Naive thymus-derived CD4-positive, alpha-beta T cell (primary cell): ENCODE measurements at places on chromosomes 5 and 9.

DNA sequence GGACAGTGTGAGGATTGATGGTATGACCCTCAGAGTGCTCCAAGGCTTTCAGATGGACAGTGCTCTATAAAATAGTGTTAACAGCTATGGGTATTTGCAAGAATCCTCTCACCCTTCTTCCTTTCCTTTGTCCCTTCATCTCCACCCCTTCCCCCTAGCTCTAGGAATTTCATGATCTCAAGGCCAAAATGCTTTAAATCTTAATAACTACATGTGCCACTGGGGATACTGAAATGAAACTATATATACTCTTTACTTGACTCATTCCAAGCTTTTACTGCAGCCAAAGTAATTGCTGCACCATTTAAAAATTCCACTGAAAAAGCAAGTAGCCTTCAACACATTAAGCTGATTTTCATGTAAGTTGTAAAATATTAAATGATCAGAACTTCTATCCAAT, 361.6 kb upstream of the SLC30A5 start:
- DNase-seq = no peak
- H3K36me3 ChIP-seq = no peaks in the 10 kb centered on the region
- H3K27me3 ChIP-seq = no peaks in the 10 kb centered on the region
- H3K4me3 ChIP-seq = no peak overlapping the region
- H3K4me1 ChIP-seq = no peaks in the 10 kb centered on the region

DNA sequence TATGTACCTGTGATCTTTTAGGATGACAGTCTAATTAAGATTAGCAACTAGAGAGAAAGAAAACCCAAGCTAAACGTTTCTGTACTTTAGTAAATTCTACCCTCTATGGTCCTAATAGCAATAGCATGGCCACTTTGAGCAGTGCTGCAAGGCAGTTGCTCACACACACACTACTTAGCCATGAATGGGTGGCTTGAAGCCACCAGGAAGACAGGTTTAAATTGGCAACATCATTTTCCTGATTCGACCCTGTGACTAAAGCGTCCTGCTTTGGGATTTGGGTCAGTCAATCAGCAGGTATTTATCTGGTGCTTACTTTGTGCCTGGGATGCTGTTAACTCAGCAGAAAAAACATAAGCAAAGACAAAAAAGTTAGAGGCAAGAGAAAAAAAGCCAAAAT, 150.6 kb downstream of the ARRDC3 start:
- H3K27me3 ChIP-seq = no peaks in the 10 kb centered on the region
- no peak overlapping the region for H3K4me3 ChIP-seq
- H3K4me1 ChIP-seq = no peaks in the 10 kb centered on the region
- DNase-seq = no peak
- no peak overlapping the region for H3K27ac ChIP-seq

DNA sequence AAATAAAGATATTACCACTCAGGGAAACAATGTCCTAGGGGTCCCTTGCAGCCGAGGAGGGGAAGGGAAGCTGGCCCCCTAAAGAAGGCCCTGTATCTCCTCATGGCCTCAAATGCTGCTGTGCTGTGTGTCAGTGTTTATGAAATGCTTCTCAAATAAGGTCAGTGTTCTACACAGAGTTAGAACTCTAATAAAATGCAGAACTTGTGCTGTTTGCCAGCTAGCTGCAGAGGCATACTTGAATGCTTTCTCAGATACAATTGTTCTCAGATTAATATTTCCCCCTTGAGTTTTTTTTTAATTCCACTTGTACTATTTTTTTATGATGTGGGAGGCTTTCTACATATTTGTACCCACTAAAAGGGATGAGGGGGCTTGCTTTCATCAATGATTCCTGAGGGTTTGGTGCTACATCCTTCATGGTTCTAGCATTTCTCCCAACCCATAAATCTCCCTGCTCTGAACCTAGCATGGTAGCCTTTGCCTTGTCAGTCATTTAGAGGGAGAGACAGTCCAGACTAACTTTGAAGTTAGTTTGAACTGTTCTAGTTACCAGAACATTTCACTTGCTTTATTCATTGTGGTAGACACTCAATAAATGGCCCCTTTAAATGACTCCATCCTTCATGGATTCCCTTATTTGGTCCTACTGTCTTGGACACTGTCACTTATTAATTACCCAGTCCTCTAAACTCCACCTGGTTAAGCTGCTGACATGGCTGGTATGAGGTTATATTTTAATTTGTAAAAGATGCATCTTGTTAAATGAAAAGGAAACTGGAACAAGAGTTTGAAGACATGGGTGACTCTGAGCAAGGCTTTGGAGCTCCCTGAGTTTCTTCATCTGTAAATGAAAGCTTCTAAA, 12.6 kb downstream of the SLIT3 start:
- H3K27ac ChIP-seq = no peak overlapping the region
- H3K4me1 ChIP-seq = no peaks in the 10 kb centered on the region
- DNase-seq = no peak
- H3K27me3 ChIP-seq = no peaks in the 10 kb centered on the region
- H3K36me3 ChIP-seq = no peaks in the 10 kb centered on the region

- peak overlapping the region; percentile 54 for H3K4me3 ChIP-seq
- DNase-seq = no peak
- H3K36me3 ChIP-seq = no peaks in the 10 kb centered on the region
- H3K27me3 ChIP-seq = no peaks in the 10 kb centered on the region
Measured at GRCh38 chr9:88536023-88536324, 996 bp downstream of the NXNL2 start.

GRCh38 chr5:143985832-143986515, 174.0 kb downstream of the HMHB1 start:
- no peaks in the 10 kb centered on the region for H3K27me3 ChIP-seq
- no peak overlapping the region for H3K27ac ChIP-seq
- no peak overlapping the region for H3K4me3 ChIP-seq
- DNase-seq = no peak
- no peaks in the 10 kb centered on the region for H3K4me1 ChIP-seq

DNA sequence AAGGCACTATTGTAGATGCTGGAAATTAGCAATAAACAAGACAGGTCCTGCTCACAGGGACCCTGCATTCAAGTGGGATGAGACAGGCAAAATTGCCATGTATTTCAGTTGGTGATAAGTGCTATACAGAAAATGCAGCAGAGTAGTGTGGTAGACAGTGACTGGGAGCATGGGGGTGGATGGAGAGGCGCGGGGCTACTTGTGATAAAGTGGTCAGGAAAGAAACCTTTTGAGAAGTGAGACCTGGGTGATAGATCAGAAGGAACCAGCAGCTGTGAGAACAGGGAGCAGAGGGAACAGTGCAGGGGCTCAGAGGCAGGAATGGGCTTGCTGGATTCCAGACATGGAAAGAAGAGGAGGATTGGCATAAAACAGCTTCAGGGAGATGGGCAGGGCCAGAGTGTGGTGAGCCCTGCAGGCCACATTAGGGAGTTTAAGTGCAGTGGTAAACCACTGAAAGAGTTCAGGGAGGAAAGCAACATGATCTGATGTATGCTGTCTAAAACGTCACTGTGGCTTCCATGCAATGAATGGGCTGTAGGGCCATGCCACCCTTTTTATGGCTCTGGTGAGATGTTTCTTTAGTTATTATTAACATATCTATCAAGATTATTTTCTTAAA, 7.3 kb downstream of the CRHBP start:
- H3K4me3 ChIP-seq = no peak overlapping the region
- no peak for DNase-seq
- no peaks in the 10 kb centered on the region for H3K27me3 ChIP-seq
- no peak overlapping the region for H3K27ac ChIP-seq

DNA sequence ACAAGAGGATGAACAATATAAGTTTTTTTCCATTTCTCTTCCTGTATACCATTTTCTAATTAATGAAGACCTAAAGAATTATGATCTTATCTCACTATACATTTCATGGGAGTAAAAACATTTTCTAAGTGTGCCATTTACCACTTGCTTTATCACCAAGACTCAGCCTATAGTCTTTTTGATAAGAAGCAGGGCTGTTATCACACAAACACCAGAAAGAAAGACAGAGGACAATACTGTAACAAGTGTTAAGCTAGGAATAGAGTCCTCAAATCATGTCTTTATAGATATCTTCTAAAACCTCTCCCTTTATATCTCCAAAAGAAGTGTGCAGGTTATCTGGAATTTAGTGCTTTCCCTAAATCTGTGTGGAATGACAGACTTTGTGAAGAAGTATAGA, 119.7 kb downstream of the FAM174A start:
- no peak overlapping the region for H3K4me3 ChIP-seq
- H3K4me1 ChIP-seq = no peaks in the 10 kb centered on the region
- H3K27ac ChIP-seq = no peak overlapping the region
- no peak for DNase-seq

DNA sequence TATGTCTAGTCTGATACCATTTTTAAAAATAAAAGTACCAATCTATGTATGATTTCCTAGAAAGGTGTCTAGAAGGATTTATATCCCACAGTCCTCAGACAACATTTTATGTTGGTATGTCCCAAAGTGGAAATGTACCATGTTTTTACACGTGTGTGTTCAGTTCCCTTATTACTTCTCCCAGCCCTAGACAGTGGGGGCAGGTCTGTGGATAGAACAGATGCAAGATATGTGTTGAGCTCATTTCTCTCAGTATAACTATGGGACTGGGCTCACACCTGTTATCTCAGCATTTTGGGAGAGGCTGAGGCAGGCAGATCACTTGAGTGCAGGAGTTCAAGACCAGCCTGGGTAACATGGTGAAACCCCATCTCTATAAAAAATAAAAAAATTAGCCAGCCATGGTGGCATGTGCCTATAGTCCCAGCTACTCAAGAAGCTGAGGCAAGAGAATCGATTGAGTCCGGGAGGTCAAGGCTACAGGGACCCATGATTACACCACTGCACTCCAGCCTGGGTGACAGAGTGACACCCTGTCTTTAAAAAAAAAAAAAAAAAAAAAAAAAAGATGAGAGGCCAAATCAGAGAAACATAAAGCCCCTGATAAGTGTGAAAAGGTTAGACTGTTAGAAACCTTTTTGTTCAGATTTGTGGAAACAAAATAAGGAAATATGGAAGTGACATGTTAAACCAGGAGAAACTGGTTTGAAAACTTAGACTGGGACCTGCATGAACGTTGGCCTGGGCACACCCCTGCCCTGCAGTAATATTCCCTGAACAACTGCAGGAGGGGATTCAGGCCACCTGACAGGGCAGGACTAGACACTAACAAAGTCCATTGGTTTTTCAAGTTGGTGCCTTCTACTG, 7.4 kb upstream of the SLC2A8 start:
- peaks cover 51% of the 10 kb centered on the region for H3K27me3 ChIP-seq
- H3K4me3 ChIP-seq = no peak overlapping the region
- no peak for DNase-seq

- H3K4me3 ChIP-seq = no peak overlapping the region
- no peak for DNase-seq
- H3K4me1 ChIP-seq = no peaks in the 10 kb centered on the region
- no peak overlapping the region for H3K27ac ChIP-seq
Measured at GRCh38 chr9:93649610-93650261, 73.4 kb downstream of the PHF2 start.

- no peaks in the 10 kb centered on the region for H3K36me3 ChIP-seq
- no peaks in the 10 kb centered on the region for H3K4me1 ChIP-seq
- DNase-seq = no peak
- no peaks in the 10 kb centered on the region for H3K27me3 ChIP-seq
Measured at GRCh38 chr5:60541980-60542379, 158.0 kb downstream of the DEPDC1B start.

DNA sequence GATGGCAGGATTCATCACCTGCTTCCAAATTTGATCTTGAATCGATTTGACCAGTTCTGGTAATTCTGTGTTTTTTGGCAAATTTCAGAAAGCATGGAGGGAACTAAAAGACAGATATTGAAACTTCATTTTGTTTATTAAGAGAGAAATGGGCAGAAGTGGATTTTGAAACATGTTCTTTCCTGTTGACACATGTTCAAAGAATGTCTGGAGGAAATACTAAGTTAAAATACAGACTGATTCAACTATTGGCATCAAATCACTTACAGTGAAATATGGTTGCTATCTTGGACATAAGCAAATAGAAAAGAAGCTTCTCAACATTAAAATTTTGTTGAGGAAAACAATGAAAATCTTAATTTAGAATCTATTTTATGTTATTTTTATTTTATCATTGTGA, 19.3 kb upstream of the GZMK start:
- H3K27ac ChIP-seq = no peak overlapping the region
- no peaks in the 10 kb centered on the region for H3K36me3 ChIP-seq
- H3K4me1 ChIP-seq = peaks cover 8% of the 10 kb centered on the region
- H3K27me3 ChIP-seq = no peaks in the 10 kb centered on the region
- no peak for DNase-seq

- H3K4me1 ChIP-seq = peaks cover 15% of the 10 kb centered on the region
- H3K27me3 ChIP-seq = peaks cover 49% of the 10 kb centered on the region
- DNase-seq = peak; percentile 45
- no peak overlapping the region for H3K27ac ChIP-seq
- H3K4me3 ChIP-seq = peak overlapping the region; percentile 22
Measured at GRCh38 chr9:127397646-127398274, 791 bp downstream of the SLC2A8 start.

DNA sequence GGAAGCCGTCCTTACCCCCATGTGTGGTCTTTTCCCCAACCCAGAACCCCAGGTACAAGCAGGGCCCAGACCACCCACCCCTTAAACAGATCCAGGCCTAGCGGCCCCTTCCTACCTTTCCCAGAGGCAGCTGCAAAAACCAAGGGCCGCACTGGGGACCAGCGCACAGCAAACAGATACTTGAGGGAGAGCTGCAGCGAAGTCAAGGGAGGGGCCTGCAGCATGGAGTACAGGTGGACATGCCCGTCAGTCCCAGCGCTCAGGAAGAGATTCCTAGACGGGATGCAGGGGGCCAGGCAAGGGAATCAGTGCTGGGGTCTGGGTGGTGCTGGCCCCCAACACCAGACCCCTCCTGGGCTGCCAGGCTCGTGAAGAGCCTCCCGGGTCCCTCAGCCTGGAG, 22.5 kb downstream of the DYNC2I2 start:
- no peak overlapping the region for H3K4me3 ChIP-seq
- DNase-seq = no peak
- no peaks in the 10 kb centered on the region for H3K4me1 ChIP-seq

- H3K27me3 ChIP-seq = no peaks in the 10 kb centered on the region
- no peak for DNase-seq
- H3K36me3 ChIP-seq = peaks cover 32% of the 10 kb centered on the region
- H3K4me3 ChIP-seq = no peak overlapping the region
- no peaks in the 10 kb centered on the region for H3K4me1 ChIP-seq
Measured at GRCh38 chr9:86324308-86324707, 29.9 kb downstream of the TUT7 start.

DNA sequence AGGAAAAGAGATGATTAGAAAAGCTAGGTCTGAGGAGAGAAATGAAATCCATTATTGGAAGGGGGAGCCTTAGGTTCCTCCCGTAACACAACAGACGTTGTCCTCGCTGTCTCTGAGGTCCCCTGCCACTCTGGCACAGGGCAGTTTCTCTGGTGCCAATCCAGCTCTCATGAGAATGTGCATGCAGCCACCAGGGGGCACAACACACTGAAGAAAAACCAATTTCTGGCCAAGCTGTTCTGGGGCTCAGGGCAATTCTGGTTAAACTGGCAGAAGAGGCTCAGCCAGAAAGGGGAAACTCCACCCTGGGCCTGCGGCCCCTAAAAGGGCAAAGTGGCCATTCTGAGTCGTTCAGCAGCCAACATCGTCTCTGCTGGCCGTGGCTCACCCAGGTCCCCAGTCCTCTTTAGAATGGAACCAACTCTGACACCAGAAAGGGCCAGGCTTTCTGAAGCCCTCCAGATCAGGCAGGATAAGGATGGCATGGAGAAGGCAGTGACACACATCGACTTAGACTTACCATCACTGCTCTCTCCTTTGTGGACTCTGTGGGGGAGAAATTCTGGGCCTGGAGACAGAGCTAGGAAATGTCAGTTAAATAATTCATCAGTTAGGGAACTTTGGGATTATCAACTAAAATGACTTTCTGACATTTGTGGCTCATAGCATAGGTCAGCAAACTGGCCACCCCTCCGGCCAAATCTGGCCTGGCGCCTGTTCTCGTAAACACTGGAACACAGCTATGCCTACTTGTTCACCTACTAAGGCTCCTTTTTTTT, 58.5 kb upstream of the GOLPH3 start:
- H3K27me3 ChIP-seq = no peaks in the 10 kb centered on the region
- H3K27ac ChIP-seq = no peak overlapping the region
- H3K4me3 ChIP-seq = no peak overlapping the region
- H3K36me3 ChIP-seq = peaks cover 54% of the 10 kb centered on the region
- H3K4me1 ChIP-seq = no peaks in the 10 kb centered on the region
